ENCODE measurements at places on chromosomes 7 and 10.
A peak's percentile ranks its signal among the peaks of the same experiment; 100 is the strongest.

DNA sequence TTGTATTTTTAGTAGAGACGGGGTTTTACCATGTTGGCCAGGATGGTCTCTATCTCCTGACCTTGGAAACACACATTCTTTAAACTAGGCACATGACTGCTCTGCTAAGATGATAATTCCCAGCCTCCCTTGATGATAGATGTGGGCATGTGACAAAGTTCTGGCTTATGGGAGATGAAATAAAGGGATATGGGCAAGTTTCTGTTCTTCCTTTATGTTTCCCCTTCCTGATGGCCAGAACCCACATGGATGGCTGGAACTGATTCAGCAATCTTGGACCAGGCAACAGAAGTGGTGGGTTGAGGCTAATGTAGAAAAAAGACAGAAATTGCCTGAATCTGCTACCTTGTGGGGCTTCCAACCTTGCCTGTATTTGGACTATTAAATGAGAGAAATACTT is 60.7 kb upstream of the NRP1 start:
- no peak for DNase-seq

DNA sequence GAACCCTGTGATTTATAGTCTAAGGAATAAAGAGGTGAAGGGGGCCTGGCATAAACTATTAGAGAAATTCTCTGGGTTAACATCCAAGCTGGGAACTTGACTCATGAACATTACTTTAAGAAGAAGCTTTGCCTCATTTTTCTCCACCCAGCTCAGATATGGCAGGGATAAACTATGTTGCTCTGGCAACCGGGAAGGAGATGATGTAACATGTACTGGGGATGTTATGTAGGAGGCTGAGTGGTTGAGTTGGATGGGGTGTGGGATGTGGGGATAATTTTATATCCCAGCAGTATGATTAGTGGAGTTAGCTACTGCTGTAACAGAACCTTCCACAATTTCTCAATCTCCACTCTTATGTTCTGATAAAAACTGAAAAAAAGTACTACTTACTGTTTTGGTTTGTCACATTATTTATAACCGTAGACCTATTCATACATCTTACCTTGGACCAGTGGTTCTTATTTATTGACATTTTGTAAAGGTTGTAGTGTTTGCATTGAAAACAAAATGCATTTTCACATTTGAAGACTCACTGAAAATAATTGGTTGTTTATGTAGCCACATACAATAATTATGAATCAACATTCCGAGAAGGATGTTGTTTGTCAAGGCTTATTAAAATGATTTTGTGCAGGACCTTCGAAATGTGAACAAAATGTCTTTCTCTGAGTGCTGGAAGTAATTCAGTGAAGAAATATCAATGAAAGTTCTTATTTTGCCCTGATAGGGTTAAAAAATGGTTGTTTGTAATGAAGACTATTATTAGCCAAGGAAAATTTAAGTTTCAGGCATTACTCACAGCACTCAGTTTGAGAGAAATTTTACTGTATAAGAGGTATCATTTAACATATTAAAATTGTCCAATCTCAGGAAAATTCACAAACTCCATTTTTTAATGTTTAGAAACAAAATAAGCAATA is 1.3 kb downstream of the OR2F2 start:
- DNase-seq: no peak

DNA sequence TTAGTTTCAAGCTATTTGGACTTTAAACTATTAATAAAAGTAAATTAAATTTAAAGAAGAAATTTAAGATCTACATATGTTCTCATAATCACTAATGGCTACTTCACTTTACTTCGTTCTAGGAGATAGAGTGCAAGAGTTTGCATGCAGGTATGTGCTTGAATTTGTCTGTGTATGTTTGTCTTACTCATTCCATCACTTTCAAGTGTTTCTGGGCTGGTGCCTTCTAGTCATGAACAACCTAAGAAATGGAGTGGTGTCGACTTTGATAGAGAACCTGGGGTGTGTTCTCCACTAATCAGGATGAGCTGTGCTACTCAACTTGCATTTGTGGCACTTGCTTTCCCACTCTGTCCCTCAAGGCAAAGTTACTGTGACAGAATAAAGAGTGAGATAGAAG is 169.9 kb downstream of the KCND2 start:
- DNase-seq: no peak

DNA sequence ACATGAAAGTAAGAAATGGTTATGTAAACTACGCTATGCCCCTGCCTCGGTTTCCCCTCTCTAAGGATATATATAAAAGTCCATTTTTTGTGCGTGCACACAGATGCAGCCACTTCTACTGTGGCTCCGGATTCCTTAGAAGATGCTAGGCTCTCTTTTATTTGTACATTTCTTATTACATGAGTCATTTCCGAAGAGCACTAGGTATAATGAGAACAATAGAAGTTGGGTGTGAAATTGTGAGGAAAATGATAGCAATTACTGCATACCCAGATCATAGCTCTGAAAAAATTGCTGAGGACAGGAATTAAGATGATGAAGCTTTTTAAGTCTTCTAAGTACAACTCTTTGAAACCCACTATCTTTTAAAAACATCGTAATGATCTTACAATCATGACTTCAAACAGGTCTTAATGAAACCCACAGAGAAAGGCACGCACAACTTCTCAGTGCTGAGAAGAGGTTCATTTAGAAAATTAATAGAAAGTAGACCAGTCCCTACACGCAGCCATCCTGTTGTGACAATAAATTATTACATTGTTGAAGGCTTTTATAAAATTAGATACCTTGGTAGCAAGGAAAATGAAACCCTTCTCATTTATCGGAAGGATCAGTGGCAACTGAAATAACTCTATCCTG is 96.2 kb upstream of the FGFR2 start:
- DNase-seq: no peak

GRCh38 chr7:82694022-82694421 is 250.4 kb upstream of the CACNA2D1 start:
- no peak for DNase-seq

- DNase-seq: no peak
Measured at GRCh38 chr7:1572111-1572822, 2.4 kb upstream of the PSMG3 start.

- no peak for DNase-seq
Measured at GRCh38 chr10:10613656-10614244, 403.9 kb upstream of the CELF2 start.

GRCh38 chr7:127588019-127588696 is at the start of gene ARF5:
TSS of gene ARF5 (plus strand) at chr7:127588411. CDS start at chr7:127588499, 88 bp downstream.
- peak; percentile 82 for DNase-seq

- DNase-seq: no peak
Measured at GRCh38 chr7:42617806-42618457, 293.9 kb downstream of the C7orf25 start.

GRCh38 chr7:129489491-129489890 is 12.8 kb upstream of the SMKR1 start:
- no peak for DNase-seq

DNA sequence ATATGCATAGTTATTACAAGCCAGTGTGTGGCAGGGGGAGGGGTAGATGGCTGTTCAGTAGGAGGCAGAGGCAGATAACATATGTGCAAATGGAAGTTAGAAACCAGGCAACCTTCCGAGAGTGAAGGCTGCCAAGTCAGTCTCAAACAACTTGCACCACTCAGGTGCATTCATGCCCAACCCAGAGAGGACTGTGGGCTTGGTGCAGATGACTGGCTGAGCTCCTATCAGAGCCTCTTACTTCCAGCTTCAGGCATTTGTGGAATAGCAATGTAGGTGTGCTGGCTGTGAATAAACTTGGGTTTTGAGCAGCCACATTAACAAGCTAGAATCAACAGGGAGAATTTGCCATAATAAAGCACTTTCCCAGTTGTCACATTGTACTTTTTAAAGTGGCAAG is 789.8 kb downstream of the PHTF2 start:
- no peak for DNase-seq

GRCh38 chr7:41885078-41885477 is 182.2 kb upstream of the INHBA start:
- no peak for DNase-seq

DNA sequence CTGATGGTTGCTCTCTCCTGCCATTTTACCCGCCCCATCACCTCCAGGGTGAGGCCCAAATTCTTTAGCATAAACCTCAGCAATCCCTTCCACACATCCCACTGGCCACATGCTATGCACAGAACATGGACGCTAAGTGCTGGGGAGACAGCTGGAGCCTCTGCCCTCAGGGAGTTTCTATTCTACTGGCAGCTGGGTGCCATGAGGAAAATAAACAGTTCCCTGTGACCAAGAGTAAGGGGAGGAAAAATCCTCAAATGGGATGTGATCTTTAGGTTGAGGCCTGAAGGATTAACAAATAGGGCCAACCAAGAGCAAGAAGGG is 1.2 kb downstream of the PARP12 start:
- DNase-seq: no peak

DNA sequence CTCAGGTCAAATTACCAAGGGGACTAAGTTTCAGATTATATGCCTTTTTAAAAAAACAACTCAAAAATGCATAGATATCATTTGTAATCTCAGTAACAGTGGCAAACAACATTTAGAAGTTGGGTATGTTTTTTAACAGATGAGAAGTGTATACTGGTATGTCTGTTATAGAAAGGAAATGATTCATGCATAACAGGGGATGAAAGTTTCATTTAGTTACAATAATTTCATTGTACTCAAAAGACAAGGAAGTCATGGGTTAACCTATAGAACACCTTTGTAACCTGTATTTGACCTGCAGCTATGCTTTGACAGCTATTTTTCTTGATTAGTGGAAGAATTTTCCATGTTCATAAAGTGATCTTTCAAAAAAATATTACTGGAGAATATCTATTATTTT is 35.4 kb upstream of the FAM133B start:
- DNase-seq: no peak

DNA sequence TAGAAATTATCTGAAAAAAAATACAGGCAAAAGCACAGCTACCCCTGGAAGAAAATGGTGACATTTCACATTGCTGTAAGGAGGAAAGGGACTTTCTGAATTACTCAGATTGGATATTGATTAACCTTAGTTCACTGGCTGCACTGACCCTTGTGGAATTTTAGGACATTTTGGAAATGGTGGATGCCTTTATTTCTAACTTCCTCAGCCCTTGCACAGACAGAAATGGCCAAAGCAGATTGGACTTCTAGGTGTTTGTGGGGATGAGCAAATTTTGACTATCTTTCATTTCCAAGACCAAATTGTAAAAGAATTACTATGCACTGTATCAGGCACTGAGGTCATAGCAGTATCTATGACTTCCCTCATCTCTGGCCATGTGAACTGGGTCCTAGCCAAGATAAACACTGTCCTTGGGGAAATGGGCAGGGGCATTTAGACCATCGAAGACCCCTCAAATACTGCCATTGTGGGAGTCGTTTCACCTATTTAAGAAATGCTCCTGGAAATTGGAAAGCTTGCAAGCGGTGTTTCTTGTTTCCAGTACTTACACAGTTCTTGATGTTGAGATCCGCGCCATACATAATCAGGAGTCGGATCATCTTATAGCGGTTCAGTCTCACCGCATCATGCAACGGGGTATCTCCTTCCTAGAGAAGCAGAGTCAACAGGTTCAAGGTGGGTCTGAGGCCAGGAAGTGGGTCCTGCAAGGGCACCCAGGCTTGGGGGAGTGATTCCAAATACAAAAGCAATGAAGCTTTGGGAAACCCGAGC is 5.7 kb downstream of the ANKRD1 start:
- no peak for DNase-seq

- DNase-seq: peak; percentile 92
Measured at GRCh38 chr10:100529475-100530298, at the start of gene NDUFB8. TSS of gene NDUFB8 (minus strand) at chr10:100529871. CDS start at chr10:100529851, 20 bp downstream.

DNA sequence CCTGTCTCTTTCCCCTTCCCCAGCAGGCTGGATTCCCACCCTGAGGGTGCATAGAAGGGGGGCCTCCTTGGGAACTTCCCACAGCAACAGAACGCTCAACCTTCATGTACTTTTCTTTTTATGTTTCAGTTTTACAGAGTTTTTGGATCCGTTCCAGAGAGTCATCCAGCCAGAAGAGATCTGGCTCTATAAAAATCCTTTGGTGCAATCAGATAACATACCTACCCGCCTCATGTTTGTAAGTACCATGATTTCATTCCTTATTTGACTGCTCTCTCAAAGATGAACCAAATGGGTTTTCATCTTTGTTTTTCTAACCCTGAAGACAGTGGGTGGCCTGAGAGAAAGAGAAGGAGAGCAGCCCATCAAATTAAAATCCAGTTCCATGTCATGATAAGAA is 46.7 kb downstream of the PLPP4 start:
- DNase-seq: no peak

DNA sequence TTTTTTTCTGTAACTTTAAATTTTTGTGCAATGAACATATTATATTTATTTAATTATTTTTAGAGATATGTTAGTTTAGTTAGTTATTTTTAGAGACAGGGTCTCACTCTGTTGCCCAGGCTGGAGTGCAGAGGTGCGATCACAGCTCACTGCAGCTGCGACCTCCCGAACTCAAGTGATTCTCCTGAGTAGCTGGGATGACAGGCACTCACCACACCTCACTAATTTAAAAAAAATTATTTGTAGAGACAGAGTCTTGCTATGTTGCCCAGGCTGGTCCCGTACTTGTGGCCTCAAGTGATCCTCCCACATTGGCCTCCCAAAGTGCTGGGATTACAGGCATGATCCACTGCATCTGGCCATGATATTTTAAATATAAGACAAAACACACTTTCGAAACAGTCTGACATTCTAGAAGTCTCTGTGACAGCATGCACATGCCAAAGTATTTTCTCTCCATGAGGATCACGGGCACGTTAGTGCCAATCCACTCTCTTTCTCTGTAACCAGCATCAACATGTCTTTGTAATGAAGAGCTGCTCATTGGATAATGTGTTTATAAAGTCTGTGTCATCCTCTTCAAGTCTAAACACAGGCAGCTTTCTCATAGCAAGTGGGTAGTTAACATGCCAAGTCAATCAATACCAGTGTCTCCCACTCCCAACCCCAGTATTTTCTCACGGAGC is 137.4 kb downstream of the GLI3 start:
- DNase-seq: no peak

DNA sequence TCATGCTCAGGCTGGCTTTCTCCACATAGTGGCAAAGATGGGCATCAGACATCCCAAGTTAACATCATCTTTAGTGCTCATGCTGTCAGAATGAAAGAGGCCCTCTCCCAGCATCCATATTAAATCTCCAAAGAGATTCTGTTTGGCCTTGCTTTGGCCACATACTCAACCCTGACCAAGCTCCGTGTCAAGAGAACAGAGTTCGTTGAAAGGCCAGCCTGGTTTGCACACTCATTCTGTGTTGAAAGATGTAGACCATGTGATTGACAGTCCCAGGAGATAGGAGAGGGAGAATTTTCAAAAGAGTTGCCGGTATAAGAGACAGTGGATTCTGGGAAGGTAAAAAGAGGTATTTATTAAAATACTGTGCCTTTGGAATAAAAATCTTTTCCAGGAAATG is 19.7 kb downstream of the MET start:
- no peak for DNase-seq

DNA sequence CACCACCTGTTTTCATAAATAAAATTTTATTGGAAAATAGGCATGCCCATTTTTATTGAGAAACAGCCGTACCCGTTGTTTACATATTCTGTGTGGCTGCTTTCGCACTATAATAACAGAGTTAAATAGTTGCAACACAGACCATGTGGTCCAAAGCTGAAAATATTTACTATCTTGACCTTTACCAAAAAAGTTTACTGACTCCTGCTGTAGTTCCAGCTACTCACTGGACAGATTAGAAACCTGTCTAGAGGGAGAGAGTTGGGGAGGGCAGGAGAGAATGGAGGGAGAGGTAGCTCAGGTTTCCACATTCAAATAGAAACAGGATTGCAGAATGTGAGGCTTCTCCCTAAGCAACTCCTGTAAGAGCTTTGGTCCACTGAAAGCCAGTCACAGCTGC is 55.1 kb upstream of the GLCCI1 start:
- no peak for DNase-seq

GRCh38 chr7:116702046-116702785 is 30.2 kb downstream of the MET start:
- no peak for DNase-seq

- no peak for DNase-seq
Measured at GRCh38 chr7:37526623-37527022, 78.0 kb upstream of the ELMO1 start.

Data from activated CD4-positive, alpha-beta T cell treated with anti-CD3 and anti-CD28 coated beads, Interleukin-2, Interleukin-4, amounts not matched to agents 100 ng/mL and 50 ng/mL, durations not matched to agents 16 hours and 8 hours (primary cell).